ENCODE measurements at places on chromosomes 3 and 15.

DNA sequence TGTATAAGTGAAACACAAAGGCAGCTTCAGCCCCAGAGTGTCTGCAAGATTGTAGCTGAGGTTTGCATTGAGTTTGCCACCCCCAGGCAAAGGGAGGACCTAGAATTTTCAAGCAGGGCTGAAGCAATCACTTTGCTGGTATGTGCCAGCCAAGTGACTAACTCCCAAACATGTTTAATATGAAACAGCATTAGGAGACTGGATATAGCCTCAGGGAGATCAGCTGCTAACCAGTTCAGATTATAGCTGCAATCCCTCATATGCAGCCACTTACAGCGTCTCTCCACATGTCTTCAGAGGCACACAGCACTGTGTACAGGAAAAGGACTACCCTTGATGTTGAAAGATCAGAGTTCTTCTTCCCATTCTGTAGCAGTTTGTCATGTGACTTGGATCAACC is 38.4 kb upstream of the PPP2R3A start:
- DNase-seq, result no peak

DNA sequence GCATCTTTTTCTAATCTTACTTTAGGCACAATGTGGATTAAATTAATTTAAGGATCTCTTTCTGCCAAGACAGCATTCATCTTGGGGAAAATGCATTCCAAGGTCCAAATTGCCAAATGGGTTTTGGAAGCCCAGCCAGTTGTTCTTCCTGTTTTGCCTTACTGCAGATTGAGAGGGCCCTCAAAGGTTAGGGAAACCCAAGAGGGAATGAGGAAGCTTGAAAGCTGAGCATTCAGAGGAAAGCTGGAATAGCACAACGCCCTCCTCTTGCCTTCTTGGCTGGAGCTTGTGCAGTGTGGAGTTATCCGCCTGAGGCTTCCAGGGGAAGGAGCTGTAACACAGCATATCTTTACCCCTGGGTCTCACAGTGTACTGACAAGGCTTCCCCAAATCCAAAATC is 18.2 kb upstream of the SACM1L start:
- no peak for DNase-seq

DNA sequence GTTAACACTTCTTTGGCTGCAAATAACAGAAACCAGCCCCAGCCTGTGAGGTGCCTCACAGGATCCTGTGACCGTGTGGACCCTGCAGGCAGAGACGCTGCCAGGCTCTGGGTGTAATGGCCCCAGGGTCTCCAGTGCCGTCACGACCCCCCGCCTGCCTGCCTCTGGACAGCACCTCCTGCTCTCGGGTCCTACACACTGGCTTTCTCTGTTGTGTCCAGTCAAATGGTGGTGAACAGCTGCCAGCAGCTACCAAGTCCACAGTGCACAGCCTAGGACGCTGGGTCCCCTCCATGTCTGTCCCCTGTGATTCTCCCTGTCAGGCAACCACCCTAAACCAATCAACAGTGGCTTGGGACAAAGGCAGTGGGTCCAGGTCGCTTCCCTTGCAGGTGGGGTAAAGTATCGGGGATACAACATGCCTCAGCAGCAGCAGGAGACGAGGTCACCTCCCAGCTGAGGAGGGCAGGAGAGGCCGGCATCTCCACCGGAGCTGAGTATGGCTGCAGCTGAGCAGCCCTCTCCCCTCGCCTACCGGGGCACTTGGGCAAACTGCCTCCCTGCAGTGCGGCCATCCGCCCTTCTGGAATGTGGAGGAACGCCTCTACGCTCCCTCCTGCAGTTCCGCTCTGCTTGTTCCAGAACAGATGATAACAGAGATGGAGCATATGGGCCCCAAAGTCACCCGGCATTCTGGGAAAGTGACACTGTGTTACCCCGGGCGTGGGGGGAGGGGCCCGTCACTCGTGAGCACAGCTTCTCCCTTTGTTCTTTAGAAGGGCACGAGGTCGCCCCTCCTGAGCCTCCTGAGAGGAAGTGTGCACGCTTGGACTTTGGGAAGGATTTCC is 21.1 kb upstream of the SKOR1 start:
- no peak for DNase-seq

- DNase-seq, result no peak
Observed at GRCh38 chr3:71702131-71703024, 22.8 kb downstream of the EIF4E3 start.

GRCh38 chr3:184811034-184811433 is 932 bp upstream of the VPS8 start:
- DNase-seq, result no peak

- DNase-seq, result no peak
Observed at GRCh38 chr3:133317866-133318265, 82.0 kb upstream of the BFSP2 start.

DNA sequence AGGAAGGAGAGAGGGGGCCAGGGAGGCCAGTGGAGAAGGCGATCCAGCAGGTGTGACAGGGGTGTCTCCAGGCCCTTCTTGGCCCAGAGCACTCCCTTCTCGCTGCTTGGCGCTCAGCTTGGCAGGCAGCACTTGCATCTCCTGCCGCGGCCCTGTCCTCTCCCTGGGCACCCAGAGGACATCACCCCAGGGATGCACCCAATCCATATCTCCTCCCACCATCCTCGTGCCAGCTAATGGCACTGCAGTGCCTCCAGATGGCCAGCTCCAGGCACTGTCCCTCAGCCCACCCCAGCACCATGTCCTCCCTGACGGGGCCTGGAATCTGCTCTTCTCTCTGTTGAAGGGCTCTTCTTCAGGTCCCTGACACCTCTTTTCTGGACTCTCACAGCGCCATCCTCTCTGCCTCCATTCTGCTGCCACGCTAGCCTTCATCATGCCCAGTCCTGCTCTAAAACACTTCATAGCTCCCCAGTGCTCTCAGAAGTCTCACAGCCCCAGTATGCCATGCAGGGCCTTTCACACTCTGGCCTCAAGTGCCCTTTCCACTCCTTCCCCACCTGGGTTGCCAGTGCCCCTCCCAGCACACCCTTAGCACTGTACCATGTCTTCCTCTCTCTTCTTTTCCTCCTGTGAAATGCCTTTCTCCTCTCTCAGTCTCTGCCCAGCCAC is 106.8 kb upstream of the SLC6A11 start:
- peak; percentile 55 for DNase-seq

GRCh38 chr15:37715101-37715500 is 219.3 kb upstream of the TMCO5A start:
- DNase-seq, result no peak

DNA sequence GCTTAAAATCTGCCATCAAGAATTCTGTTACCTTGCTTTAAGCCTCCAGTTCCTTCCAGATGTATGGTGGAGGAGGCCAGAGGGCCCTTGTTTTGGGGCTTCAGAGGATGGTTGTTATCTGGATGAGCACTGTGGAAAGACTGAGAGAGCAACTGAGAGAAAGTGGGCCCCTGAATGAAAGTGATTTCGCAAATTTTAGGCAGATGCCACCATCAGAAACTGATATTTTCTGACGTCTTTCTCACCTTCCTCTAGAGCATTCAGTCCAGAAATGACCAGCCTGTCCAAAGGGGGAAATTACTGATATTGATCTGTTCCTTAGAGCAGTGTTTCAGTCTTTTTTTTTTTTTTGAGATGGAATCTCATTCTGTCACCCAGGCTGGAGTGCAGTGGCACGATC is 13.4 kb downstream of the B3GNT5 start:
- no peak for DNase-seq

- no peak for DNase-seq
Observed at GRCh38 chr15:58361273-58361759, 70.5 kb upstream of the LIPC start.

GRCh38 chr3:46359733-46360493 is 6.0 kb downstream of the CCR2 start:
- DNase-seq, result no peak

DNA sequence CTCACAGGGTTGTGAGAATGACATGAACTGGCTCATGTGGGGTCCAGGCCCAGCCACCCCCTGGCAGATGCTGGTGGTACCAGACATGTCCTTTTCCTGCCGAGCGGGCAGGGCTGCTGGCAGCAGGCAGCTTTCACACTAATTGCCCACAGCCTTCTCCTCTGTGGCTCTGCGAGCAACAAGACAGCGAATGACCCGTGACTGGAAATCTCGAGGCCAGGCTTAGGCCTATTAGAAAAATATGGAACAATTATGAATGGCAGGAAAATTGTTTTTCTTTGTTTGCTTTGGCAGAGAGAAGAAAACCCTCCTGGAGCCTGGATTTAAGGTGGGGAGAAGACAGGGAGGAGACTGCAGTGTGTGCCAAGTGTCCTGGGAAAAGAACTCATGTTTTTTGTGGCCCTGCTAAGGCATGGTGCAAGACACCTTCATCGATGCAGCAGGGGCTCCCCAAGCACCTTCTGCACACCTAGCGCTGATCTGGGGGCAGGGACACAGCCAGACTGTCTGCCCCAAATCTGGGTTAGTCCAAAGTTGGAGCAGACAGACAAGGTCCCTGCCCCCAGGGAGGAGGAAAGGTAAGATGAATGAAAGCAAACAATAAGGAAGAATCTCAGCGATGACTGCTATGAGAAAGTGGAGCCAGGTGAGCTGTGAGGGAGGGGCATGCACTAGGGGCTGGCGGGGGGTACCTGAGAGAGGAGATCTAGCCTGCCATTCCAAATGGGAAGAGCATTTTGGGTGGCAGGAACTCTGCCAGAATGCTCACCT is 193.8 kb upstream of the TLE3 start:
- no peak for DNase-seq

- DNase-seq, result no peak
Observed at GRCh38 chr3:106473576-106474475, 605.0 kb upstream of the CBLB start.

DNA sequence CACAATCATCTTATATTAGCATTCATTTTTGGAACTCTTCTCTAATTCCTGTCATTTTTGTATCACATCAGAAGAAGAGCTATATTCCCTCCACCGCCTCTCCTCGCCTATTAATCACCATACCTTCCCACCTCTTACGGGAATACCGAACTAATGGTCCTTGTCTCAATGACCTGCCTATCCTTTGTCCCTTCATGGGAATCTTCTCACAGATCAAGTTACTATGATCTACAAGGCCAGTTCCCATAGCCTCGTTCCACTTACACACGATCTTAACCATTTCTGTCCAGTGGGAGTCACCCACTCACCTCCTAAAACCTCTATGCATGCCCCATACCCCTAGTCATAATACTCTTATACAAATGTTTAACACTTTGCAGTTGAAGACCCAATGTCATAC is 342.6 kb upstream of the TPRG1 start:
- no peak for DNase-seq

- DNase-seq, result no peak
Observed at GRCh38 chr15:49064884-49065283, 18.6 kb upstream of the SECISBP2L start.

DNA sequence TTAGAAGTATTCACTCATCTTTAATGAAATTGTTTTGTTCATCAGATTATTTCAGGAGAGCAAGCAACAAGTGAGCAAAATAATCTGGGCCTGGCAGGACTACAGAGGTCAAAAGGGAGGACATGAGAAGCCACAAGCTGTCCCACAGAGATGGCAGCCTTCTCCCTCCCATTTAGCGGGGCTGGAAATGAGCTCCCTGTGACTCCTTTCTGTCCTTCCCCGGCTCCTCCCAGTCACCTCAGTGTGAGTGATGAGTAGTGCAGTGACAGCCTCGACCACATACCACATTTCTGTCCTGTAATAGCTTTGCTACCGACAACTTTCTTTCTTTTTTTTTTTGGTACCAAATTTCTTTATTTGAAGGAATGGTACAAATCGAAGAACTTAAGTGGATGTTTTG is 38.0 kb downstream of the RAB7A start:
- DNase-seq, result no peak
